NCI-H748 treated with DMSO at 0.1 percent for 48 hours (cell line): ENCODE measurements at places on chromosomes 4 and X.

- DNase-seq, result no peak
Observed at GRCh38 chr4:169909479-169909878, 116.7 kb downstream of the MFAP3L start.

DNA sequence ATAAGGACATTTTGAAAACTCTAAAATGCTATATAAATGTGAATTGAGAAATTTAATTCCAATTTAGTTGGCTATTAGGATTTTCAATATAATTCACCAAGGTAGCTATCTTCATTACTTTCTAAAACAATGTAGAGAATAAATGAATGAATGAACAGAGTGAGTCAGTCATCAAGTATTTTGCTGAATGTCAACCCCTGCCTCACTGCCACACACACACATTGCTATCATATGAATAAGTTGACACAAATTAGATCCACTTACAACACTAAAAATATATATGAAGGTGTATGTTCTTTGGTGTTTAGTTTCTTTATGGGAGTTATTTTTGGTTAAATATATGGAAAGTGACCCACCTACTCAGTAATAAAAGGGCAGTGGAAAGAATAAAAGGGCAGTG, 141.4 kb upstream of the SMIM10 start:
- DNase-seq, result no peak

GRCh38 chrX:9352694-9353411, 112.0 kb upstream of the TBL1X start:
- DNase-seq, result no peak

GRCh38 chrX:103535206-103535605, 15.9 kb upstream of the RAB40A start:
- no peak for DNase-seq

GRCh38 chrX:829145-829544, 198.6 kb downstream of the SHOX start:
- DNase-seq, result no peak

DNA sequence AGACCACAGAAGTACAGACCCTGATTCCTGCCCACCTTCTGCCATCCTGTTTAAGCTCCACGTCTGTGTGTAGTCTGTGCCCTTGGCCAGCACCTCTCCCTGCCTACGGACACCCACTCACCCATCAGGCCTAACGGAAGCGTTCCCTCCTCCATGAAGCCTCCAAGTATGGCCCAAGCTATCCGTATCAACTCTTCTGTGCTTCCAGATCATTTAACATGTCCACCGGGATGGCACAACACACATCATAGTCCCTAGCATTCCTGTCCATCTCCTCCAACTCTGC, 11.7 kb downstream of the WDR1 start:
- no peak for DNase-seq

- no peak for DNase-seq
Observed at GRCh38 chrX:81215685-81216084, 13.8 kb downstream of the SH3BGRL start.

DNA sequence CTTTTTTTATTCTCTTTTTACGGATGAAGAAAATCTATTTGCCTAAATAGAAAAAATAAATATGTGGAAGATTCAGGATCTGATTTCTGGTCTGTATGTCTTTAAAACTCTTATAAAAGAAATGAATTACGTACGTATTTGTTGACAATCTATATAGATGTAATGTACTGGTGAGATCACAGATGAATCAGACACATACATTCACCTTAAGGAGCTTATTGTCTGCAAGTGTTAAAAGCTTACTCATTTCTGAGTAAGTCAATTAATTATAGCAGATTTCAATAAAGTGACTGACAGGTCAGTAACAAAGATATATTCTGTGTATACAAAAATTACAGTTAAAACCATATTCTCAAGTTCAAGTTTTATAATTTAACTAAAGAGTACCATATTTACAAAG, 66.6 kb upstream of the NAF1 start:
- DNase-seq, result no peak

DNA sequence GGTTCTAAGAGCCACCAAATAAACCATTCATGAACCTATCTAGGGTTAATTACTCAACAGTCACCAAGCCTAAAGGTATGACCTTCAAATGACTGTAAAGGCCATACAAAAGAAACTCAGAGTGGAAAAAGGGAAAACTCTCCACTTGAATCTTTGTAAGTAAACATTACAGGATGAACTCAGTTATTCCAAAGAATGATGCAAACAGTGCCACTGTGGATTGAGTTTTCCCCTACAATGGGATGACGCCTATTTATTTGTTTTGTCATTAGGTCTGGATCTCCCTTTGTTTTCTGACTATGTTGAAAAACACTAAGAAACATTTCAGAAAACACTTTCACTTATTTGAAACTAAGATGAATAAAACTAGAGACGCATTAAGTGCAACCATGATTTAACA, 12.7 kb downstream of the NUDT6 start:
- DNase-seq, result no peak

- no peak for DNase-seq
Observed at GRCh38 chr4:57249083-57249482, 138.9 kb upstream of the IGFBP7 start.

DNA sequence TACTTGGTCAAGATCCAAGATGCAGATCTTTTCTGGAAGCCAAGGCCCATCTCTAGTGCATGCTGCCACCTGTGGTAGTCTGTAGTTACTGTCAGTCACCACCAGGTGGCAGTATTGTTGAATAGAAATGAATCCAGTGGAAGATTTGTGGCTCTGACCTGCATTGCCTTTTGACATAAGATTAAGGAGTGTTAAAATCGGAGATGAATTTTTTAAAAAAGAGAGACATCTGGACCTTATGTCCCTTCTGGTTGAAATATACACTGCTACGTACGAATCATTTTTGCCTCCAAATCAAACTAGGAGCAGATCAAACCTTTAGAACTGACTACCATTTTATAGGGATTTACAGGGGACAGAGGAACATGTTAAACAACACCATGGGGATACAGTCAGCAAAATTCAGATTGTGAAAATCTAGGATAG, 46.9 kb upstream of the RHOH start:
- peak; percentile 40 for DNase-seq

DNA sequence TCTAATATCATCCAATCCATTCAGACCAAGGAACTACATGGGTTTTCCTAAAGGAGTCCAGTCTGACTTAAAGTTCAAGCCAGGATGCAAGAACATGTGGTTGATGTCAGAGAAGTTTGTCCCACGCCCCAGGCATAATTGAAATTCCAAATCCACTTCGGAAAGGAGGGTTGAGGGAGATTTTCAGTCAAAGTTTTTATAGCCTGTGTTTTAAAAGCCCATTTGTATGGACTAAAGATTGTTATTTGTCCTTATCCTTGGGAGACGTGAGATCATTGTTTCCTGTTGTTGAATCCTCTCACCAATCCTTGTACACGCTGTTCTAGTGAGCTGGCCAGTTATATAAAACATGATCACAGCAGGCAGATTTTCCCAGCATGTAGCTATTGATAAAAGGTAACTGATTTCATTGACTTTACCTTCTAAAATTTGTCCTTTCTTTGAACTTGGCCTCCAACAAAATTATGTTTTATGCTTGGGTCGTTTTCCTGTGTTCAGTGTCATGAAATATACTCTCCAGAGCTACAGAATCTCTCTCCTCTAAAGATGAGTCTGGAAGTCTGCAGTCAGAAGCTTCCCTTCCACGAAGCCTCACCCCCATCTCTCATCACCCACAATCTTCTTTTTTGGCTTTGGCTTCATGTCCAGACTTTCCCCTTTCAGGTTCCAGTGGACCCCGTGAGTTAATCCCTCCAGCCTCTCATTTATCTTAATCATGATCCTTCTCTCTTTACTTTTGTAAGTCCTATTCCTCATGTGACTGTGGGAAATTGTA, 92.9 kb downstream of the ATP10D start:
- DNase-seq, result no peak

- DNase-seq, result no peak
Observed at GRCh38 chr4:21195682-21196081, 495.4 kb downstream of the PACRGL start.

GRCh38 chr4:84905646-84906045, 60.8 kb downstream of the WDFY3 start:
- no peak for DNase-seq

- DNase-seq, result no peak
Observed at GRCh38 chr4:141599853-141600252, 36.5 kb upstream of the IL15 start.

GRCh38 chr4:39587881-39588280, 50.8 kb downstream of the SMIM14 start:
- DNase-seq, result no peak

DNA sequence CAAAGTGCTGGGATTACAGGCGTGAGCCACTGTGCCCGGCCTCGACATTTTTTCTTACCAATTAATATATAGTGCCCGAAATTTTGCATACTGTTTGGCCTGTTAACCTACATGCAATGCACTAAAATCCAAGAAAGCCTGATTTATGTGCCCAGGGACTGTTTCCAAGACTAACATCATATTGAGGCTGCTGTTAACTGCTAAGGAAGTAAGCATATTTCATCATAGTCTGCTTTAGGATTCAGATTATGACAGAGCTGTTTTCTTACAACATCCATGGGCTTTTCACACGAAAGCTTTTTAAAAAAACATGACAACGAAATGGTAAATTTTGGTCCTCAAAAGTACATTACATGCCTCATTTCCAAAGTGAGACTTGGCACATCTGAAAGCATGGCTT, 84.4 kb downstream of the STOX2 start:
- no peak for DNase-seq

GRCh38 chr4:3263876-3264193, 14.9 kb downstream of the MSANTD1 start:
- DNase-seq, result no peak

- DNase-seq, result no peak
Observed at GRCh38 chr4:159765382-159765781, 662.5 kb downstream of the RAPGEF2 start.

- DNase-seq, result no peak
Observed at GRCh38 chr4:41579043-41579442, 41.1 kb downstream of the LIMCH1 start.

GRCh38 chr4:54359919-54360650, 131.0 kb downstream of the PDGFRA start:
- DNase-seq, result no peak

DNA sequence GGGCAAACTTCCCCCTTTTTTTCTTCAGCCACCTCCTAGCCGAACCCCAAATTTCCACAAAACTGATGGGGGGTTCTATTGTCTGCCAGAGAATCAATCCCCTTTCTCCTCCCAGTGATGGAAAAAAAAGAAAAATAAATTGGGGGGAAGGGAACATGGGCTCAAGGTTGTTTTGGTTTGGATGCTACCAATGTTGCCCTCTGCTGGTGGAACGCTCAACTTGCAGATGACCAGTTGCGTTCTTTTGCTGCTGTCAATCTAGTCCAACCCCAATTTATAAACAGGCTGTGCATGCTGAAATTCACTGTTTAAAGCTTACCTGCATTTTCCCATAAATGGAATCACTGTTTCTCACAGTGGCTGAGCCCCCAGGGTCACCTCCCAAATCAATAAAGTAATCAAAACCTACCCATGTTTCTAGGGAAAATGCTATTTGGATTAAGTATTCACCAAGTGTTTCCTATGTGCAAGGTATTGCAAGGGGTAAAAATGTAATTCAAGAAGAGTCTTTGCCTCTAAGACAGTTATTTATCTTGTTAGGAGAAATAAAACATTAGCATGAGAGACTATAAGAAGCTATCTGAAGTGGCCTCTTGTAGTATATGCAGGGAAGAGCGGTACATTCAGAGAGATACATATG, 116.7 kb upstream of the TMEM164 start:
- peak; percentile 12 for DNase-seq

DNA sequence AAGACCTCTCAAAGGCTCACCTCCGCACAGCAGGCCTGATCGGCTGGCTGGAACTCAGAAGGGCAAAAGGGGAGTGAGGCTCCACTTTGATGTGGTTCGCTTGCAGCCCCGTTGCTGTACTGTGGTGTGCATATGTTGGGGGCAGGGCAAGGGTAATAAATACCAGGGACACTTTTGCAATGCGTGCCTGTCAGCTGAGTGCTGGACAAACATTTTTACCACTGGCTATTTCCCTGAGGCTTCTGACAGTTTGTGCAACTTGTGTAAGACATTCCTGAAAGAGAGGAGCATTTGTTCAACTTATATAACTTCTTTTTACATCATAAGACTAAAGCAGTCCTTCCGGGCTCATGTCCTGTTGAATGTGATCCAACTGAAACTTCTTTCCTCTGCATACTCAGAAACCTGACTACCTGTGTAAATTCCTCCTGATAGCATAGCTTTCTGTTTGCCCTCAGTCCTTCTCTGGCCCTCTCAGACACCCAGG, 82.3 kb downstream of the SPRY1 start:
- no peak for DNase-seq

DNA sequence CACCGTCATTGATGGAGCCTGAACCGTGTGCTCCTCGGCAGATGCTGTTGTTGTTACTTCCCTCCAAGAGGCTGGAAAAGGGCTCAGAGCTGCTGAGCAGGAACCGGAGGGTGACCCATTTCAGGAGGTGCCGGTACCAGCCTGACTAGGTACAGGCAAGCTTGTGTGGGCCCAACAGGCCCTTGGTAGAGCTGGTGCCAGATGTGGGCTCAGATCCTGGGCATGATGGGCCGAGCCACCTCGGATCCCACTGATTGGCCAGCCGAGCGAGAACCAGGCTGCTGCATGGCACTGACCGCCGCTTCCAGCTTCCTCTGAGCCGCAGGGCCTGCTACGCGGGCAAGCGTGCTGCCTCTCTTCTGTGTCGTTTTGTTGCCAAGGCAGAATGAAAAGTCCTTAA, 33.7 kb downstream of the NOP14 start:
- no peak for DNase-seq
